ENCODE measurements at places on chromosomes 1 and 21.

GRCh38 chr1:158422212-158422611 lies 3.8 kb downstream of the OR10K2 start:
- DNase-seq: no peak

GRCh38 chr1:97332716-97333115 lies 588.1 kb downstream of the DPYD start:
- DNase-seq: no peak

- DNase-seq: no peak
These were observed 770.9 kb upstream of the TPTE start for GRCh38 chr21:9750341-9751086.

DNA sequence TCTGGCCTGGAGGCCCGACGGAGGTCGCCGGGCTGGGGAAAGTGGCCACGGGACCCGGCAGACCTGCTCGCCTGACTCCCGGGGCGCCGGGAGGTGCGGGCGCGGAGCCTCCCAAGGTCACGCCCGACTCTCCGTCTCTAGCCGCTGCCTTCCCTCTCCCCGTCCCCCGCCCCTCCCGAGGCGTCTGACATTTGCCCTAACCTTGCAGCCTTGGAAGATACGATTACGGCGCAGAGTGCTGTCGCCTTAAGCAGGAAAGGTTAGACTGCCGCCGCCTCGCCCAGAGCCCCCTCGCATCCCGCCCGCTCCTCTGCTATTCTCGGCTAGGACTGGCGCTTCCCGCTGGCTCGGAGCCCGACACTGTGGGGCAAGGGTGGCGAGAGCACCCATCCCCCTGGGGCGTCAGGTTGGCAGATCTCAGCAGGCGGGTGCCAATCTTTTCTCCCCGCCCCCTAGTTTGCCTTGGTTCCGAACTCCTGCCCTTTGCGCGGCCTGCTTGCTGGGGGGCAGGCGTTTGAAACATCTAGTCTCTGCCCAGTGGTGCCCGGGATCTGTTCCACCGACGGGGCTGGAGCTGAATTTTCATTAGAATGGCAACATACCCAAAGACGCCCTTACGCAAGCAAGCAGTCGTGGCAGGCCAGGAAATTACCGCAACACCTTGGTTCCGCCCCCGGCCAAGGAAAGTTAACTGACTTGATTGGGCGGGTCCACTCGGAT lies 835 bp downstream of the PGM1 start:
- peak; percentile 70 for DNase-seq

- DNase-seq: no peak
These were observed 6.0 kb downstream of the CCDC24 start for GRCh38 chr1:43997295-43997999.
